D721Med (cell line): ENCODE measurements at places on chromosomes 16 and 17.
A peak's percentile ranks its signal among the peaks of the same experiment; 100 is the strongest.

- DNase-seq, result no peak
These were observed 100.1 kb downstream of the MARF1 start for GRCh38 chr16:15542734-15543347.

- DNase-seq, result no peak
These were observed 3.9 kb upstream of the MYO1D start for GRCh38 chr17:32880671-32881453.

DNA sequence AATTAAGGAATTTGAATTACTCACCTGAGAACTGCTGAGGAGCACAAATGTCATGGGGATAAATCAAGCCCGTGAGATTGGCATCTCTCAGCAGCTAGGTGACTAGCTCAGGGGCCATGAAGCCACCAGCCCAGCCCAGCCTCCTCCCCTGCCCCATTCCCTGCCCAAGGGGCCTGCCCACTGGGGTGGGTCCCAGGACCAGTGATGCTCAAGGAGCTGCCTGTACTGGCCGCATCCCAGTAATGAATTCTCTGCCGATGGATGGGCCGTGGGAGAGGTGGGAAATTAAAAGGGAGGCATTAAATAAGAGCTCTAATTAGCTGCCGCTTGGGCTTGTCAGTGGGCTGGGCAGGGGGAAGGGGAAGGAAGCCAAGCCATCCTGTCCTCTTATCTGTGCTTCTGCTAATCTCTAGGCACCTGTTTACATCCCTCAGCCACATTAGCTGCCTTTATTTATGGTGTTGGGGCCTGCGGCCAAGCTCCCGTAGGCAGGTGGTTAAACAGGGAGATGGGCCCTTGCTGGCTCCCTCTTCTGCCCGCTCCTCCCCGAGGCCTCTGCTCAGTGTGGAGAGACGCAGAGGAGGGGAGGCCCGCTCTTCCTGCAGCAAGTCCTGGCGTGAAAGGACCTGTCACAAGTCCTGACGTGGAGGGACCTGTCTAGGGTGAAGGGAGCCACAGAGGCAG, 48.8 kb downstream of the PIPOX start:
- DNase-seq, result peak; percentile 62

GRCh38 chr17:69764146-69764545, 310.9 kb upstream of the KCNJ16 start:
- DNase-seq, result no peak

DNA sequence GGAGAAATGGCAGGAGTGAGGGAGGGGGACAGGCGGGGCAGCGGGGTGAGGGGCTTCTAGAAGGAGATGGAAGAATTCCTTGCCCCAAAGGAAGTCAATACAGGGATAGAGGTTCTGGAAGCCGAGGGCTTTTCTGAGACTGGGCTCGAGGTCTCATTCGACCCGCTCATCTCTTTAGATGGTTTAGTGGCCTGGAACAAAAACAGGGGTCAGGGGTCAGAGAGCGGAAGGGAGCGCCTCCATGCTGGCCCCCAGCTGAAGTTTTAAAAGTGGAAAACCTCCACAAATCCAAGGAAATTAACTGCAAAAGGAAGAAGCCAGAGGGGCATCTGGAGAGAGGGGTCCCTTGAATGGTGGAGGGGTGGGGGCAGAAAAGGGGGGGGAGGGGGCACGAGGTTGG, 72.5 kb downstream of the SRCIN1 start:
- DNase-seq, result no peak

GRCh38 chr17:75571885-75572215, 15.8 kb upstream of the MYO15B start:
- DNase-seq, result no peak
